Left colon (tissue), 2 donors: ENCODE measurements at places on chromosomes 7 and 10.

GRCh38 chr7:36945612-36946400 is 221.5 kb upstream of the AOAH start:
- peak; percentile 41 for DNase-seq

- DNase-seq = no peak
Measured at GRCh38 chr7:28547115-28547514, 134.8 kb downstream of the CREB5 start.

DNA sequence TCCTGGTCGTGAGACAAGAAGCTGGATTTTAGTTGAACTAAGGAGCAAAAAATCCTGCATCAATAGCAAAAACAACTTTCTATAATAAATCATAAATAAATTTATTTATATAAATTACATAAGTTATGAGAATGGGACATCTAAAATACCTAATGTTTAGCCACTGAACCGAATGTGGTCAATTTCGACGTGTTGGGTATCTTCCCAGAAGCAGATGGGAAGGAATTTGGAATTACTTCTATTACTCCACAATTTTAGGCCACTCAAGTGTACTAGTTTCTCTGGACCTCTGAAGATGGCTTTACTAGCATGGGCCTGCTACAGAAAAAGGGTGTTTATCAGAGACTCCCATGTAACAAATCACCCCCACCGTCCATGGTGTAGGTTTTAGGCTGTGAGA is 172.0 kb downstream of the PRPF18 start:
- DNase-seq = no peak

- DNase-seq = no peak
Measured at GRCh38 chr10:52871191-52871843, 98.7 kb upstream of the MBL2 start.

DNA sequence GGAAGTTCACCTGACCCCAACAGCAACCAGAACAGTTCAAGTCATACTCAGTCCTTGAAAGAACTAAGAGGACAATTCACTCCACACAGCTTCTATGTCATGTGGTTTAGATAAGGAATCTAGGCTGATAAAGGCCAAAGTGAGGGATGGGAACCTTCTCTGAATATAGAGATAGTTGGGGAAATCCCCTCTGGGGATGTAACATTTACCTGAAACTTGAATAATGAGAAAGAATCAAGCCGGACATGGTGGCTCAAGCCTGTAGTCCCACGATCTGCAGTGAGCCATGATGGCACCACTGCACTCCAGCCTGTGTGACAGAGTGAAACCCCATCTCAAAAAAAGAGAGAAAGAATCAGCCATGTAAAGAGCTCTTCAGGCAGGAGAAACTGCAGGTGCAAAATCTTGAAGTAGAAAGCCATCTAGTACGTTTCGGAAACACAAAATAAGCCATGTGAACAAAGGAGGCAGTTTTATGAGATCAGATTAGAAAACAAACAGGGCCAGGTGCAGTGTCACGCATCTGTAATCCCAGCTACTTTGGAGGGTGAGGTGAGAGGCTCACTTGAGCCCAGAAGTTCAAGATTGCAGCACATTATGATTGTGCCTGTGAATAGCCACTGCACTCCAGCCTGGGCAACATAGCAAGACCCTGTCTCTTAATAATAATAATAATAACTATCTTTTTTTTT is 4.5 kb upstream of the DNMBP start:
- DNase-seq = no peak

- no peak for DNase-seq
Measured at GRCh38 chr10:101028446-101029337, 2.2 kb downstream of the PDZD7 start.

GRCh38 chr7:90461219-90461618 is 8.2 kb upstream of the PTTG1IP2 start:
- DNase-seq = no peak

DNA sequence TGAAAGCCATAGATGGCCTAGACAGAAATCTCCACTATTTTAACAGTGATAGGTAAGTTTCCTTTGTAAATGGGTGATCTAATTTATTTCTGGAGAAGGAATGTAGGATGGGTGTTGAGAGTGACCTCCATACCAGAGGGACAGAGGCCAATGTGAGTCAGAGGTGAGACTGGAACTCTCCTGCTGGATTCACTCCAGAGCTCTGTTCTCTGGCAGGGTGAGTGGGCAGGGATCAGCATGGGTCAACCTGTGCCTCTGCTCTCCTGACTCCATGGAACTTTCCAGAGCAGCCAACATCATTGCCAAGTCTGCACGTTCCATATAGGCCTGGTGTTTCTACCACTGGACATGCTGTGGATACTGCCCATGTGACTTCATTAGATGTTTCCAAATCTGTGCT is 11.4 kb downstream of the AKR1C3 start:
- DNase-seq = no peak

GRCh38 chr10:46299536-46300369 is 13.0 kb downstream of the ANTXRL start:
- no peak for DNase-seq

GRCh38 chr10:122282909-122283308 is 11.8 kb downstream of the BTBD16 start:
- no peak for DNase-seq

GRCh38 chr10:86960003-86960862 is 1.8 kb downstream of the SNCG start:
- DNase-seq = peak; percentile 61

DNA sequence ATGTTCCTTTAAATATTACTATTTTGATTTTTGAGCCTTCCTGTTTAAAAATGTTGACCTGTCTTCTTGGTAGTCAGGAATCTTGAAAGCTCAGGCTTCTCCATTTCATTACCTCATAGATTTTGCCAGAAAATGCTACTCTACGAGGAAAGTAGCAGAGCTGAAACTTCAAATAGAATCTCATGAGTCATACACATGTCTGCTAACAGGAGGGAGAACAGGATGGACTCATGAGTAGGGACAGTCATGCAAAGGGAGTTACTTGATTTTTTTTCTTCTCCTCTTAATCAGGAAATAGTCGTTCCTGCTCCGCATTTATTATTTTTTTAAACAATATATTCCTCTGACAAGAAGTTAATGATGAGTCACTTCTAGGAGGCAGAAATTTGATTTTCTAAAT is 37.0 kb upstream of the MINDY3 start:
- DNase-seq = no peak

GRCh38 chr7:4765776-4766490 is 9.5 kb upstream of the AP5Z1 start:
- no peak for DNase-seq

DNA sequence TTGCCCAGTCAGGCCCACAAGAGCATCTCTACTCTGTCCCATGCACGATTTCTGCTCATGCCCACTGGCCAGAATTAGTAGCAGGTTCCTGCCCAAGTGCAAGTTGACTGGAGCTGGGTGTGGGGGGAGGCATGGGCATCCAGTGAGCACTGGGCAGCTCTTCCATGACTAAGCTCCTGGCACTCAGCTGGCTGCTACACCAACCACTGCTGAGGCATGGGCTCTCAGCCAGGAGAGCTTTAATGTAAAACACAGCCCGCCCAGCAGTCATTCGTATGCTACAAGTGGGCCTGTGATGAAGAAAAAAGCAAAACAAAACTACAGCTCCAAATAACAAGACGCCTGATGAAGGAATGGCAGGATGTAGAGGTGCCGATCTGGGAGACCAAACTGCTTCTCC is 335.4 kb upstream of the PFKP start:
- DNase-seq = no peak

DNA sequence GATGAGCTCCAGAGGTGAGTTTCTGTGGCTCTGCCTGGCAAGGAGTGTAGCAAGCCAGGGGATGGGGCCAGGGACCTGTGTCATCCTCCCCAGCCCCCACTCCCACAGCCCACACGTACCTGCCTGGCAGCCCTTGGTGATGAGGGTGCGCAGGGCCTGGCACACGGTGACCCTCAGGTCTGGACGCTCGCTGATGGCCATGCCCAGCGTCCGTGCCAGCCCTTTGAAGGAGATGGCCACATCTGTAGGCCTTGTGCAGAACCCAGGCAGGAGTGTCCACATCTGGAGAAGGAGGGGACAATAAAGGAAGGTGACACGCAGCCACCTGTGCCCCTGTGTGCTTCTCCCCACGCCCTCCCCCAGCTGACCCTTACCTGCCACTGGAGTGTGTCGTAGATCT is 27.7 kb downstream of the RRP12 start:
- DNase-seq = no peak

DNA sequence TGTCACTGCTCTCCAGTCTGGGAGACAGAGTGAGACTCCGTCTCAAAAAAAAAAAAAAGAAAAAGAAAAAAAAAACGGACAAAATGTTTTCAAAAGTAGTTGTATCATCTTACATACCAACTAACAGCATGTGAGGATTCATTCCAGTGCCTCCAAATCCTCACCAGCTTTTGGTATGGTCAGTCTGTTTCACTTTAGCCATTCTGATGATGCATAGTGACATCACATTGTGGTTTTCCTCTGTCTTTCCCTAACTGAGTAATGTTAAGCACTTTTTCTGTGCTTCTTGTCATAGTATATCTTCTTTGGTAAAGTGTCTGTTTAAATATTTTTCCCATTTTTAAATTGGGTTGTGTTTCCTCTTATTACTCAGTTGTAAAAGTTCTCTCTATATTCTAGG is 251.4 kb upstream of the CTBP2 start:
- no peak for DNase-seq

DNA sequence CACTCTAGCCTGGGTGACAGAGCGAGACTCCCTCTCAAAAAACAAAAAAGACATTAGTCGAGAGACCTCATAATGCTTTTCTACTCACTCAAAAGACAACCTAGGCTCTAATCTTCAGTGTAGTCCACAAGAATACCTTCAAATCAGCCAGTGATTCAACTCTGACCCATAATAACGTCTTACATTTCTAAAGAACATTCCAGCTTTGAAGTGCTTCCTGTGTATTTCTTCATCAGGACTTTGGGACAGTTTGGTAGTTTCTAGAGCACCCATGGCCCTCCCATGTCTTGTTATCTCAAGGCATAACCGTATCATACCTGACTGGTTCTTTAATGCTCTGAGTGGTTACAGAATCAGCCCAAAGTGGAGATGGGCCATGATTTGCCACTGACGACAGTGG is 221.3 kb downstream of the SKIDA1 start:
- DNase-seq = no peak

DNA sequence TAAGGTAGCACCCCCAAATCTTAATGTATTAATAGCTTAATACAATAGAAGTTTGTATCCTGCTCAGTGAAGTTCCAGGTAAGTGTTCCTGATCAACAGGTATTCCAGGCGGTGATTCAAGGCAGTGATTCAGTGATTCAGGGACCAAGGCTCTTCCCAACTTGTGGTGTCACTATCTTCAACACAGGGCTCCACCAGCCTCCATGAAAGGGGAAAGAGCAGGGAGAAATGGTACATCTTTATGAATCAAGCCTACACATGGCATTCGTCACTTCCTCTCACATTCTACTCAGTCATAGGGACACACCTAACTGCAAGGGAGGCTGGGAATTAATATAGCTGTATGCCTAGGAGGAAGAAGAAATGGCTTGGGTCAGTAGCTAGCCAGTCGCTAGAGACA is 5.1 kb downstream of the GOLGA7B start:
- no peak for DNase-seq

GRCh38 chr7:127959770-127960169 is 71.5 kb downstream of the LRRC4 start:
- no peak for DNase-seq

DNA sequence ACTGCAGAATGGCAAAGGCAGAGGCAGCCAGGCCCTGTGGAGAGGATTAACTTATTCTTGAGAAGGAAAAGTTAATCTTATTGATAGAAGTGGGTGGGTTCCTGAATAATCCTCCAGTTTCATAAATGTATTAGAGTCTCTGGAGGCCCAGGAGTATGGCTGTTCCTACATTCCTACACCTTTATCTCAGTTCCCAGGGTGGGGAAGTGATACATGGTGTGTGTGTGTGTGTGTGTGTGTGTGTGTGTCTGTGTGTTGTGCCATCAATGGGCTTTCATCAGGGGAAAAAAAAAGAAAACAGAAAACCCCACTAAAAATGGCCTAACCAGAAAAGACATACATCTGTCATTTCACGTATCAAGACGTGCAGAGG is 22.0 kb upstream of the GSDME start:
- no peak for DNase-seq

GRCh38 chr10:14691359-14691758 is 83.3 kb downstream of the FAM107B start:
- DNase-seq = peak; percentile 44

DNA sequence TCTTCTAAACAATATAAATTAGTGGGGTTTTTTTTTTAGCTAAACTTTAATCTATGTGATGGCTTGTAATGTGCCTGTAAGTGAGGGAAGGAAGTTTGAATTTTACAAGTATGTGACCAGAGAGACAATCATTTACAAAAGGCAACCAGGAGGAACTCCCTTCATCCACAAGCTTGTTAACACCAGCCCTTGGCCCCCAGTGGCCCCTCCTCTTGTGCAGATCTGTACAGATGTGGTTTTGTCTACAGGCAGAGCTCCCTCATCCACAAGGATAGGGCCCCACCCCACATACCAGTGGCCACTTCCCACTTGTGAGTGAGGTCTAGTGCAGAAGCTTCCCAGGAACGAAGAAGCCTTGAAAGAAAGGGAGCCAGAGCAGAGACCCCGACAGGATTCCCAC is 234.1 kb upstream of the KMT2E start:
- no peak for DNase-seq

GRCh38 chr7:149205690-149206381 is 10.5 kb downstream of the ZNF282 start:
- DNase-seq = no peak

DNA sequence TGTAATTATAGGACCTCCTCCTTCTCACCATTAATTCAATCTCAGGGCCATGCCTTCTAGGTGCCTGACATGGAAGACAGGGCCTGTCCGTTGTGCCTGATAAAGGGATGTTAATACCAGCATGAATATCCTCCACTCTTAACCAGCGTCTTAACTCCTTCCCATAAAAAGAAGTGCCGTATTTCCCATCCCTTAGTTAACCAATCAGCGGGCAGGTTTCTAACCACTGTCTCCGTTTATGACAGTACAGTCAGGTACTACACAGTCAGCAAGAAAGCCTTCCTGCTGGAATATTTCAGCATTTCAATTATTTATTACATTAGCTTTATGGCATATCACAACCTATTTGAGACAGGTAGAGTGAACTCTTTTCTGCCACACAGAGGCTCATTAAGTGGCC is 308.6 kb upstream of the FZD8 start:
- no peak for DNase-seq

DNA sequence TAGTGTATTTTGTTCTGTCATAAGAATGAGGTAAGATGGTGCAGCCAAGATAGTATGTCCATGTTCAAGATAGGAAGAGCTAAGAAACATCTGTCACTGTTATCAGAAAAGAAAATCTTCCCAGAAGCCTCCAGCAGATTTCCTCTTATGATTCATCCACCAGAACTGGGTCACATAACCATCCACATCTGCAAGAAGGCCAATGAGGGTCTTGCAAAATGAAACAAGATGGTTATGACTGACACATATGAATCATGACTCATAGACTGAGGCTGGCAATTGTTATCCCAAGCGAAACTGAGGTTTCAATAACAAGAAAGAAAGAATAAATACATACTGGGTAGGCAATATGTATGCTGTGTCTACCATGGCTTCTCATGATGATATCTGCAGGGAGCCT is 30.3 kb downstream of the CCNJ start:
- no peak for DNase-seq

GRCh38 chr10:117339578-117339977 is 35.7 kb downstream of the PDZD8 start:
- DNase-seq = no peak
